ENCODE measurements at places on chromosomes 5 and 9. TPM values are rescaled to one million over a fixed set of nuclear protein-coding genes. Genes with fewer than 3 reads are reported as not detected.

Gene SHC3
- 1.5 TPM for total RNA-seq

Gene CDC25C
- not detected for total RNA-seq

Gene CCL21
- 9.3 TPM for total RNA-seq

Gene FABP6
- not detected for total RNA-seq

Gene SNX18
- 269 TPM for total RNA-seq

Gene LPCAT1
- total RNA-seq, result 54.6 TPM

Gene NOL8
- 49.1 TPM for total RNA-seq

Gene PDLIM7
- total RNA-seq, result 891 TPM

Gene KCNMB1
- total RNA-seq, result 30.1 TPM

Gene SLC25A2
- 3.5 TPM for total RNA-seq

Gene MCTP1
- total RNA-seq, result 22.1 TPM

Gene LCN10
- 3.1 TPM for total RNA-seq

Gene OR1B1
- total RNA-seq, result not detected

Gene GLRA1
- total RNA-seq, result not detected

Gene STOM
- total RNA-seq, result 344 TPM

Gene HAND1
- total RNA-seq, result not detected

Gene NEURL1B
- total RNA-seq, result 17.6 TPM

Gene GMCL2
- not detected for total RNA-seq

Gene ZNF300
- total RNA-seq, result 3.8 TPM

Gene TAF7
- total RNA-seq, result 35.9 TPM

Gene IL13
- 2.8 TPM for total RNA-seq

Gene SMIM3
- total RNA-seq, result 46.4 TPM

Gene FOXD4L5
- 0.28 TPM for total RNA-seq

Gene MAMDC4
- total RNA-seq, result 2.8 TPM

Gene CLIC3
- total RNA-seq, result 1.4 TPM

Gene PAPPA
- total RNA-seq, result 17.4 TPM

Gene SUSD3
- total RNA-seq, result 7.0 TPM

Gene HTR4
- total RNA-seq, result 7.8 TPM

Gene IFNA21
- not detected for total RNA-seq

Gene PCDHA9
- 0.35 TPM for total RNA-seq

Gene EFCAB9
- not detected for total RNA-seq

Gene STK32A
- total RNA-seq, result 8.0 TPM

Data from thoracic aorta (tissue), 2 donors.